ENCODE measurements at places on chromosomes 2 and 18. TPM values are rescaled to one million over a fixed set of nuclear protein-coding genes. Genes with fewer than 3 reads are reported as not detected.

ERICH2 gene
- total RNA-seq: not detected

NAT8 gene
- not detected for total RNA-seq

DSG2 gene
- total RNA-seq: 22.3 TPM

PLGLB1 gene
- 1.3 TPM for total RNA-seq

GKN1 gene
- total RNA-seq: not detected

SNED1 gene
- total RNA-seq: 3.2 TPM

SKOR2 gene
- total RNA-seq: not detected

NT5DC4 gene
- not detected for total RNA-seq

KCNJ3 gene
- not detected for total RNA-seq

DAPL1 gene
- not detected for total RNA-seq

PRKRA gene
- 27.7 TPM for total RNA-seq

SERPINB13 gene
- not detected for total RNA-seq

CD28 gene
- not detected for total RNA-seq

STPG4 gene
- total RNA-seq: not detected

SPR gene
- total RNA-seq: 39.1 TPM

NGEF gene
- 3.3 TPM for total RNA-seq

VWA3B gene
- total RNA-seq: 0.77 TPM

GPR17 gene
- total RNA-seq: not detected

B3GNT7 gene
- 0.63 TPM for total RNA-seq

ASTL gene
- not detected for total RNA-seq

HRH4 gene
- total RNA-seq: 0.06 TPM

MYOM1 gene
- not detected for total RNA-seq

GAREM2 gene
- 0.06 TPM for total RNA-seq

ACMSD gene
- total RNA-seq: not detected

EMILIN2 gene
- total RNA-seq: not detected

SP140L gene
- total RNA-seq: 13.9 TPM

All from Daoy (cell line).